Type B pancreatic cell (in vitro differentiated cells): ENCODE measurements at places on chromosomes 3 and 15. TPM values are rescaled to one million over a fixed set of nuclear protein-coding genes. Genes with fewer than 3 reads are reported as not detected.
A peak's percentile ranks its signal among the peaks of the same experiment; 100 is the strongest.

DNA sequence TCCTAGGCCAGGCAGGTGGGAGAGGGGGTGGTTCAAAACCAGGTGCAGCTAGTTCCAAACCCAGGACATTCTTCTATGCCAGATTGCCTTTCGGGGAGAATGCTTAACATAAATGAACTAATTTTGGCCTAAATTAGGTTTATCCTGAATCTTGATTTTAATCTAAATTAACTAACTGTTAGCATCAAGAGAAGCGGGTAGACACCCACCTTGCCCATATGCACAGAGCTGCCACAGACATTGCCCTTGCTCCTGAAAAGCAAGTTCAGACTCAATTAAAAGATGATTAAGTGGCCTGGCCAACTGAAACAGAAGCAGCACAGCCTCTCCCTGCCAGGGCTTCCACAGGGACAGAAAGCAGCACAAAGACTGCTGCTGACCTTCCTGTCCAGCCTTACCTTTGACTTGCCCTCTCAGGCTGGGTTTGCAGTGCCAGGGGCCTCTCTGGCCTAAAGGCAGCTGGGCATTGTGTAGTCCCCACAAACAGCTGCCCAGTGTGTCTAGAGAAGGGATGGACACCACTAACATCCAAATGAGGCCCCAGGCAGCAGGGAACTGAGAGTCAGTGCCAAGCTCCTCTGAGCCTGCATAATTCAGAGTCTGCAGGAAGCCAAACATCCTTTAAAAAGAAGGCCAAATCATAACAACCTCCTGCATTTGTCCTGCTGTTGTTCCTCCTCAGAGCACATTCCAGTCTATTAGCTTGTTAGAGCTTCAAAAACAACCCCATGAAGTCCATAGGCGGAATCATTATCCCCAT, 15.4 kb upstream of the OXTR start:
- no peak for DNase-seq

DNA sequence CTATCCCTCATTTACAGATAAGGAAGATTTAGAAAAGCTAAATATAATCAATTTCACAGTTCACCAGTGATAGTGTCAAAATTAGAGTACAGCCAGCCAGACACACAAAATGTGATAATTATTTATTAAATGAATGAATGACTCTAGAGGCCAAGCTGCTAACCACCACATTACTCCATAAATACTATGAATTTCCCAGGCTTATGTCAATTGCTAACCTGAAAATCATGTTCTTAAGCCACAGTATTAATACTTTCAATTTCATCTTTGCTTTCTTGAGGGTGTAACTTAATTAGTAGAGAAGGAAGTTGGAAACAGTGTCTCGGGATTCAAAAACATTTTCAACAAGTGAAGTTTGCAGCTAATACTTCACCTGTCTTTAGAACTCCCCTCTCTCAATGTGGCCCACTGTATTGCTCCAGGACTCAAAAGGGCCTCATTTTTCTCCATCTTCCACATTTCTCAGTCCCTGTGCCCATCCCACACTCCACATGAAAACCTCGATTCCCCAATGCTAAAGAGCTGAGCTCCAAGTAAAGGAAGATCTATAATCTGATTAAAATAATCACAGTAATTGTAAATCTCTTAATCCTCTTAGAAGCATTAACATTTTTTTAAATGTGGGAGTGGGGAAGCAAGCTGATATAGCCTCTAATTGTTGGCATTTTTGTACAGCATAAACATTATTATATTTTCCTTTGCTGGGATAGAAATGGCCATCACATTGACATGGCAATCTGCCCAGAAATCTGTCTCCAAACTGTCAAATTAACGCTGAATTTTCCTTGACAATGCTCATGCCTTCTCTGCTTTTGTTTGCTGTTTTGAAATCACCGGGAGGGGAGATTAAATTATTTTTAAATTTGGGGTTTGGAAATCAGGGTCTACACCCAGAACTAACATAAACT, 765.1 kb downstream of the ROBO1 start:
- no peak for DNase-seq

GRCh38 chr3:71425491-71426071, 157.9 kb downstream of the FOXP1 start:
- DNase-seq = no peak

DNA sequence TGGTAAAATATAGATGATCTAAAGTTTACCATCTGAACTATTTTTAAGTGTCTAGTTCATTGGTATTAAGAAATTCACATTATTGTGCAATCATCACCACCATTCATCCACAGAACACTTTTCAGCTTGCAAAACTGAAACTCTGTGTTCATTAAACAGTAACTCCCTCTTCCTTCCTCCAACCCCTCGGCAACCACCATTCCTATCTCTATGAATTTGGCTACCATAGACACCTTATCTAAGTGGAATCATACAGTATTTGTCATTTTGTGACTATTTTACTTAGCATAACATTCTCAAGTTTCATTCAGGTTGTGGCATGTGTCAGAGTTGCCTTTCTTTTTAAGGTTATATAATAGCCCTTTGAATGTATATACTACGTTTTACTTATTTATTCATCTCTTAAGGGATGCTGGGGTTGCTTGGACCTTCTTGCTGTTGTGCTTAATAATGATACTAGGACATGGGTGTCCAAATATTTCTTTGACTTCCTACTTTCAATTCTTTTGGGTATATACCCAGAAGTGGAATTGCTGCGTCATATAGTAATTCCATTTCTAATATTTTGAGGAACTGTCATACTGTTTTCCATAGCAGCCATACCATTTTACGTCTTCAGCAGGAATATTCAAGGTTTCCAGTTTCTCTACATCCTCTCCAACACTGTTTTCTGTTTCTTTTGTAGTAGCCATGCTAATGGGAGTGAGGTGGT, 20.9 kb downstream of the KAT2B start:
- DNase-seq = no peak

- DNase-seq = no peak
These were observed 413.1 kb downstream of the MCTP2 start for GRCh38 chr15:94644433-94644832.

DNA sequence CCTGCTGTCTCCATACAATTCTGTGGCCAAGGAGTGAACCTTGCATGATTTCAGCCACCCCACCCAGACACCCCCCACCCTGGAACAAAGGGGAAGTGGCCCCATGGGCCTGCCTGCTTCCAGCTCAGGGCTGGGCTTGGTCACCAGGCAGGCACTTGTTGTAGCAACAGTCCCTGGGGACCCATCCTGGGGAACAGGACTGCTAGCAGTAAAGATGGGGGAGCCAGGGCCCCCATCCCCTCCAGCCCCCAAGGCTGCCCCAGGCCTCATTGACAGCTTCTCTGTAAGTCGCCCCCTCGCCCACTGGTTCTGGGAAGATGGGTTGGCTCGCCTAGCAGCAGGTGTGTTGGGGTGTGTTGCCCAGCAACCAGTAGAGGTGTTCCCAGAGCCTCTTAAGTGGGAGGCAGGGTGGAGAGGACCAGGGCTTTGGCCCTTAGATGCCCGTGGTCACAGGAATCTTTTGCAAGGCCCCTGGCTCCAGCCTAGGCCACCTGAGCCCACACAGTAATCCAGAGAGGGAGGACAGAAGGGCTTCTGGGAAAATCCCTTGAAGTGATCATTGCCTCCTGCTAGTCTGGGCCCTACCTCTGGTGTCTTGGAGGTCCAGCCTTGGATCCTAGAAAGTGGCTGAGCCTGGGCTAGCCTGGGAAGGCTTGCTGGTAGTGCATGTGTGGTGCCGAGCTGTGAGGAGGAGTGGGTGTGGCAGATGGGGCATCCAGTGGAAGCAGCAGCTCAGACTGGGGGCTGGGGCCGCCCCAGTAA, 48.9 kb downstream of the CYP11A1 start:
- no peak for DNase-seq

DNA sequence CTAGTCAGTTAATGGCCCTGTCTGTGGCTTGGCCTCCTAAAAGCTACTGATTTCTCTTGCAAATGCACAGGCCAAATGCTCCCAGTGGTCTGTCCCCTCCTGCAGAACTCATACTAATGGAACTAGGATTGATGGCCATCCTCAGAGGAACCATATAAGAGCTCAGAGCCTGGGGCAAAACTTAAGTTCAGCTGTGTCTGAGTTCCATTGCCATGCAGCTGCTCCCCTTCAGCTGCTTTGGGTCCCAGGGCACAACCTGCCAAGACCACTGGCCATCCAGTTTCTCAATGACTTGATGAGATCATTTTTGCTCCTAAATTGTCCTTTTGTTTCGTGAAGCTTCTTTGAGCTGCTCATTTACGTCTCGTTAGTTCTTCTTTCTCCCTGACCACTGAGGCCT, 529.5 kb upstream of the TBL1XR1 start:
- no peak for DNase-seq

DNA sequence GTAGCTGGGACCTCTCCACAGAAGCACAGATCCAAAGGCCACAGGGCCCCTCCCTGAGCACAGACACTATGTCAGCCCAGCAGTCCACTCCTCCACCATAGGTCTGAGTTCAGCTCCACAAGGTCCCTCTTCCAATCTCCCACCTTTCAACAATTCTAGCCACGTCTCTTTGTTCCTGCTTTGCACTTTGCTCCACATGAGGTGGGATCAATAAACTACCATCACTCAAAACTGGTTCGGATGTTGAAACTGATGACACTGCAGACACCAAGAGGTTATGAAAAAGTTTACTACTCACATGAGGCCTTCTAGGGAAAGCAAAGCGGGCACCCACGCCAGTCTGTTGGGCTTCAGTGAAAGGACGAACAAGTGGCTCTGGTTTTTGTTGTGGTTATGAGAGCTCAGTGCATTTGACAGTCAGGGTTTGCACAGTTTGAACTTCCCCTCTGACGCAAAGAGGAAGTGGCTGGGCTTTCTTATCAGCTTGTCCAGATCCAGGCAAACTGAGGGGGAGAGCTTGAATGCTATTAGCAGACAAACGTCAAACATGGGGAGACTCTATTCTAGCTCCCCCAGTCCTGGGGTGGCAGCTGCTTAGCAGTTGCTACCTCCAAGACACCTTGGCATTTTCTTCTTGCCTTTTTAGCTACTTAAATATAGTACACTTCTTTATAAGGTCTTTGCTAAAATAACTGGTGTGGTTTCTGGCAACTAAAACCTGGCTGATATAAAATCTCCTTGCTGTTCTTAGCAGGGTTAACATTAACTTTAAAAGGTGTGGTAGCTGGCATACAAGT, 37.8 kb downstream of the ZNF445 start:
- DNase-seq = no peak

DNA sequence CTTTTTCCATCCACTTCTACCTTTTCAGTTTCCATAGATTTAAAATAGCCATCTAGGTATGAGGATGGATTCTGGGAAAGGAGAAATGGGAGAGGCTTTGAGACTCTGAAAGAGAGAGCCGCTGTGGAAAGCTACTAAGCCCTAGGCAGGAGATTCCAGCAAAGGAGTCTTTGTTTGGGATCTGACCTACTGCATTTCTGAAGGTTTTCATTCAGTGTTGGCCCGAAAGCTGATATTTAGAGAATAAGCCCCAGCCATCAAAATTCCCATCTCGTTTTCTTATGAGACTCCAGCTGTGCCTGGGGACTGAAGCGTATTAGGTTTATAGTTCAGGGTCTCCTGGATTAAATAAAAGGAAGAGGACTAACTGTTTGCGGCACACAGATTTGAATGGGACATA, 19.5 kb downstream of the LIPH start:
- no peak for DNase-seq

DNA sequence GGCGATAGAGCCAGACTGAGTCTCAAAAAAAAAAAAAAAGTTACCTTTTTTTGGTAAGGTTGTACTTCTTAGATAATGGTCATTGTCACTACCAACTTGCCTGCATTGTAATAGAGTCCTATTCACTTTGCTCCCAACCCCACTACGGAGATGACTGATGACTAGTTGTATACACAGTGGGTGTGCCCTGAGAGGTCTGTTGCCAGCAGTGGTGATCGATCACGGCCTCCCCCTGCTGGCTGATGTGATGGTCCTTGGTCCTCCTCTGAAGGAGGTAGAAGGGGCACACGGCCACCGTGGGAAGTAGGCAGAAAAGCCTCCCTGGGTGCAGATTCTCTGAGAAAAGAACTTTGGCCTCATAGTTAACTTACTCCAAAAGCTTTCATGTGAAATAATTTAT, 10.7 kb downstream of the GCNT3 start:
- DNase-seq = no peak

DNA sequence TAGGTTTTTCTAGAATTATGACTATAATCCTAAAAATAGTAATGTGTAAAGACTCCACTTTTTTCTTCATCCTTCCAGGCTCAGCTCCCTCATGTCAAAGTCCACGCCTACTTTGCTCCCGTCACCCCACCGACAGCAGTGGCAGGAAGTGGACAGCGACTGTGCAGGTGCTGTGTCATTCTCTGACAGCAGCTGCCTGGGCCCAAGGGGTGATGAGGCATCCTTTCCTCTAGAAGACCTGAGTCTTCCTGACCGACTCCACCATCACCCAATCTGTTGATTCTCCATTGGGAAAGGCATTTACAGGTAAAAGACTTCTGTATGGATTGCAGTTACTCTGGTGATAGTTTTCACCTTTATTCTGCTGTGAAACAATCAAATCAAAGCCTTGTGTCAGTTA, 54.8 kb downstream of the UBP1 start:
- DNase-seq = no peak

- DNase-seq = peak; percentile 34
These were observed 74.0 kb downstream of the ADAMTS7 start for GRCh38 chr15:78737187-78737820.

GRCh38 chr3:67940210-67940952, 286.0 kb upstream of the SUCLG2 start:
- no peak for DNase-seq

- DNase-seq = no peak
These were observed 816 bp upstream of the ACAN start for GRCh38 chr15:88802250-88802990.

GRCh38 chr3:9157651-9158362, 91.6 kb downstream of the SRGAP3 start:
- DNase-seq = no peak

DNA sequence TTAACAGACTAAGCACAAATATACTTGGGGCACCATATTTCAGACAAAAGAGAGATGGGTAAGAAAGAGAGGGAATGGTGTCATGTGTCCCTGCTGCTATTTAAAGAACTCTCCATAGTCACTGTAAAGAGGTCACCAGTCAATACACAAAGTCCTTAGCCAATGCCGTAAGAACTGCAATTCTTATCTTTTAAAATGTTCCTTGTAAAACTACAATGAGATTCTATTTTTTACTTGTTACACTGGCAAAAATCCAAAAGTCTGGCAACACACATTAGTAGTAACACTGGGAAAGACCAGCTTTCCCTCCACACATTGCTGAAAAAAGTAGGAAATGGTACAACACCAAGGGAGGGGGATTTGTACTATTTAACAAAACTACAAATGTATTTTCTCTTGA, 189.4 kb downstream of the TBC1D5 start:
- DNase-seq = no peak

DNA sequence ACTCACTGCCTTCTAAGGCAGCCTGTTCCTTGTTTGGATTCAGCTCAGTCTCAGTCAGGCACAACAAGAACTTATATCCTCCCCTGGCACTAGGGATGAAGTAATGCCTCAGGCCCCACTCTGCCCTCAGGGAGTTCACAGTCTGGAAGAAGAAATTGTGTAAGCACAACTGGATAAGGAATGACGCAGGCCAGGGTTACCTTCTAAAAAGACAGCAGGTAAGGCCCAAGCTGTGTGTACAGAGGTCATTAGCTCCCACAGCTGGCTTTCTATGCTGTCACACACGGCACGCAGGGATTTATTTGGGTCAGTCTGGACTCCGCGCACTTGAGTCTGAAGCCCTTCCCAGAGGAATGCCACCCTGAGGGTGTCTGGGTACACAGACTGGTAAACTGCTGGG, 82.9 kb downstream of the IQSEC1 start:
- no peak for DNase-seq

The SMCO1 gene
- not detected in 2 replicates for total RNA-seq

The FANCD2OS gene
- total RNA-seq = not detected in 2 replicates

The ARL6IP5 gene
- 38.5 and 49.2 TPM in 2 replicates for total RNA-seq

The ZNF770 gene
- 58.7 and 68.3 TPM in 2 replicates for total RNA-seq

The GOLGA8F gene
- total RNA-seq = not detected in 2 replicates
